ENCODE measurements at places on chromosomes 13 and 19.

GRCh38 chr13:30529085-30529834 lies 63.5 kb upstream of the HMGB1 start:
- DNase-seq: no peak

- no peak for DNase-seq
These were observed 87.2 kb downstream of the B3GLCT start for GRCh38 chr13:31286930-31287329.

- DNase-seq: no peak
These were observed at the start of gene ETFB for GRCh38 chr19:51365965-51366388. Gene ETFB, minus strand, starts transcription at chr19:51366388. Its CDS starts 62 bp downstream, at chr19:51366326.

GRCh38 chr13:57527114-57527735 lies 104.3 kb upstream of the PCDH17 start:
- no peak for DNase-seq

GRCh38 chr13:107144432-107144831 lies 576.5 kb upstream of the ARGLU1 start:
- no peak for DNase-seq

DNA sequence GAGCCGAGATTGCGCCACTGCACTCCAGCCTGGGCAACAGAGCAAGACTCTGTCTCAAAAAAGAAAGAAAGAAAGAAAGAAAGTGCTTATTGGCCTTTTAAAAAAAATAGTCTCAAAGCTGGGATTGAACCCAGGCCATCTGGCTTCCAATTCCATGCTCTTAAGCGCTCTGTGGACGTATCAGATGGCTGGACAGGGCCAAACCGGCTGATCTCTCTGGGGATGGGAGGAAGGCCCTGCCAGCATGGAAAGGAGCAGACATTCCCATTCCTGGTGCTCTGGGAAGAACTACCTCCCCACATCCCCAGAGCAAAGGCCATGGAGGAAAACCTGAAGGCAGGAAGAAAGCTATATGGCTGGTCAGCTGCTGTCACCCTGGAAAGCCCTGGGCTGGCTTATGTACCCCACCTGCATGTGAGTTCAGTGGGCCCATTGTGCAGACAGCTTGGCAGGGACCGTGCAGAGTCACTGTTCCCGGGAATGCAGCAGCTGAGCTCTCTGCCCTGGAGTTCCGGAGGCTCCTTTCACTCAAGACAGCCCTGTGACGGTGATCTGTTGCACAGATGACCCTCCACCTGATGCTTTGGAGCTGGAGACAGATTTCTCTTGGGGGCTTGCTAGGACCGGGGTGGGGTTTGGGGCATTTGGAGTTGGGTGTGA lies 84.3 kb downstream of the SIPA1L3 start:
- no peak for DNase-seq

GRCh38 chr13:112828082-112828699 lies 138.4 kb downstream of the ATP11A start:
- DNase-seq: no peak

GRCh38 chr13:26853323-26853722 lies 92.7 kb upstream of the GPR12 start:
- DNase-seq: no peak

GRCh38 chr19:18098891-18099622 lies 1.5 kb downstream of the MAST3 start:
- DNase-seq: peak; percentile 43

- no peak for DNase-seq
These were observed 553.1 kb downstream of the DCT start for GRCh38 chr13:93926425-93926824.

DNA sequence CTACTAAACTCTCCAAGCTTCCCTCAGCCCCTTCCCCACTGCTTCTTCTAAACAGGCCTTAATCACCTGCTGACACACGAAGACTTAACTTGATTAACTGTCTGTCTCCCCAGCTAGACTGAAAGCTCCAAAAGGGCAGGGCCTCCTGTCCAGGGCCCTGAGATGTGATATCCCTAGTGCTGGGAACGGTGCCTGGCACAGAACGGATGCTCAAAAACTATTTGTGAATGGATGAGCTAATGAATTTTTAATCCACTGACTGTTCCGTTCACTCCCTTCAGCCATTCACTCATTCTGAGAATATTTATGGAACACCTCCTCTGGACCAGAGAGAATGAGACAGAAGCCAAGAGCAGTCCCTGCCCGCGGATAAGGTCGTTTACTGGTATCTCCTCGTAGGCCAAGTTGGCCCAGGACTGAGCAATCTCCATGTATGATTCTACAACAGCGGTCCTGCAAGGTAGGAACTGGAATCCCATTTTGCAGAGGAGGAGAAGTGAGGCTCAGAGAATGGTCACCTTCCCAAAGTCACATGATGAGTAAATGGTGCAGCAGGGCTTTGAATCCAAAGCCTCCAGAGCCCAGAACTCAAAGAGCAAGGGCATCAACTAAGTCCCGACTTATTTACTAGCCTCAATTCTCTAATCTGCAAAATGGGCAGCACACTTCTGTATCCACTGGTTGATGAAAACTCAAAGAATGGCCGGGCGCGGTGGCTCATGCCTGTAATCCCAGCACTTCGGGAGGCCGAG lies 3.4 kb downstream of the DMWD start:
- no peak for DNase-seq

- DNase-seq: no peak
These were observed 44.3 kb downstream of the SHISA2 start for GRCh38 chr13:26007261-26008125.

Data from frontal cortex (tissue), 4 donors.